Skeletal muscle cell (primary cell): ENCODE measurements at places on chromosomes 7 and 10.

- DNase-seq: no peak
Observed at GRCh38 chr10:22764639-22765038, 50.3 kb upstream of the PIP4K2A start.

DNA sequence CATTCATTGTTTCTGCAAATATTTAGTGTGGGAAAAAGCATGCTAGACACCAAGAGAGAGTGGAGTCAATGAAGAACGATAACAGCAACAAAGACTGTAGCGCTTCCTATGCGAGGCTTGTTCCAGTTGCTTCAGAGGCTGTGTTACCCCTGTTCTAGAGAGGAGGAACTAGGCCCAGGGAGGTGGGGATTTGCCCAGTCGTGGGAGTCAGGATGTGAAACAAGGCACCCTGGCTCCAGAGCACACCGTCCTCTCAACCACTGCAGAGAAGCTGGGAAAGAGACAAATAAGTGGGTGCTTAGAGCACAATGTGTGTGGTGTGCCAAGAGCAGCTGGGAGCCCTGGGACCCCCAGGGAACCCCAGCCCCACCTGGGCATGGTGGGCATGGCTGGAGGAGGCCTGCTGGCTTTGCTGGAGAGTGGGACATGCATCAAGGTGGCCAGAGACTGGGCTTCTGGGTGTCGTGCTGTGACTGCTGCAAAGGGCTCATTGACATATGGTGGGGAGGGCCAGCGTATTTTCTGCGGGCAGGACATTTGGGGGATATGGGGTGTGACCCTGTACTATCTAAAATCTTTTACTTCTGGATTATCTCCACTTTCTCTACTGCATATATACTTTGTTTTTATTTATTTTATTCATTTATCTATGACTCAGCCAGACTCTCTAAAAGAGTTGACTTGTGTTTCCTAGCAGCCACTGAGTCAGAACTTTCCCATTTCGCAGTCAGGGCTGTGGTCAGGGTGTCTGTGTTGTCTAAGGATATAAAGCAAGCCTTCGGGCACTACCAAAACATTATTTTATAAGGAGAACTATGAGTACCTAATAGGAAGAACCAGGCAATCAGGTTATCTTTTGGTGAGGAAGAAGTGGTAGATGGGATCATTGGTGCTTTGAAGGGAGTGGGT lies 95.4 kb downstream of the TCF7L2 start:
- peak; percentile 71 for DNase-seq

GRCh38 chr10:103969857-103970627 lies 3.1 kb downstream of the SLK start:
- no peak for DNase-seq

DNA sequence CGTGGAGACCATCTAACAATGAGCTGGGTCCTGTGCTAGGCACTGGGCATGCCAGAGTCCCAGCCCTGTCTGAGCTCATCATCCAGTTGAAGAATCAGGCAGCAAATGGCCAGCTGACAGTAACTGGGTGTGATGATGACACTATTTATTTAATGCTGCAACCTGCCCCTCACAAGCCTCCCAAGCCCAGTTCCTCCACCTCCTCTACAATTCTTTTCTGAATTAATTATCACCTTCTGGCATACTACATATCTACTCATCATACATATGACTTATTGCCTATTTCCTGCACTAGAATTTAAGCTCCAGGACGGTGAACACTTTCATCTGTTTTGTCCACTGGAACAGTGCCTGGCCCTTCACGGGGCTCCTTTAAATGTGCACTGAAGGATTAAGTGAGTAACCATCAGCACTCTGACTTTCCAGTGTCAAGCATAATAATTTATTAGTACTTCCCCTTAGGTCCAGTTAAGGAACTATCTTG lies 96.7 kb upstream of the LAMB4 start:
- DNase-seq: no peak

DNA sequence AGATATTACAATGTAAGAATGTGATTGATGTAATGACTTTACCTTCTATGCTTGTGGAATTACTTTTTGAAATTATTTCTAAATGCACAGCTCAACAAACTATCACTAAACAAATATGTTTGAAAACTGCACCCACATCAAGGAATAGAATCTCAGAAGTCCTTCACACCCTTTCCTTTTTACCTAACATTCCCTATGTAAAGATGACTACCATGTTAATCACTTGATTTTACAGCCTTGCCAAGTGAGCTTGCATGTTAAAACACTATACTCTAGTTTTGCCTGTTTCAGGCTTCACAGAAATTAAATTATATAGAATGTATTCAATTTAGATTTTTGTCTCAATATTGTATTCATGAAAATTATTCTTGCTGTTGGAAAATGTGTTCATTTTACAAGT lies 1169.4 kb upstream of the CELF2 start:
- no peak for DNase-seq

- no peak for DNase-seq
Observed at GRCh38 chr10:104103956-104104355, 18.0 kb upstream of the SFR1 start.

DNA sequence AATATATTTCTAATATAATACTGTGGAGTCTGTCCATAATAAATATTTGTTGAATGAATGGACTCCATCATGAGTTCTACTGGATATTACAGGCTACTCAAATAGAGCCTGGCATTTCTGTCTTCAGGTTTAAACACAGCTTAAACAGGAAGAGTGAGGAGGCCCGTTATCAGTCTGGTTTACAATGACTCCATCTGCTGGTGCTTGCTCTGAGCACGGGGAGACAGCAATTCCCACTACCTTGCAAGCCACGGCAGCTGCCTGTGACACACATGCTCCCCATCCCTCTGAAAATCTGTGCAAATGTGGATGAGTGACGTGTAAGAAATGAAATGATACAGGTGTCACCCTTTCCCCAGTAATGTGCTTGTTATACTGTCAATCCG lies 293.5 kb upstream of the IMMP2L start:
- DNase-seq: no peak

DNA sequence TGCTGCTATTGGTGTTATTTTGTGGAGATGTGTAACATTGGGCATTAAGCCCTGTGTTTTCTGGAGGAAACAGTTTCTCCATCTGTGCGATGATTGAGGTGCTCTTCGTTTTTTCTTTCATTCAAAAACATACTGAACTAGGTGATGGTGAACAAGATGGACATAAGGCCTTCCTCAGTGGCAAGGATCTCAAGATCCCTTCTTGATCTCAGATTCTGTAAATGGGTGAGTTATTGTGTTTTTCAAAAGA lies 759 bp upstream of the ELAPOR2 start:
- no peak for DNase-seq

DNA sequence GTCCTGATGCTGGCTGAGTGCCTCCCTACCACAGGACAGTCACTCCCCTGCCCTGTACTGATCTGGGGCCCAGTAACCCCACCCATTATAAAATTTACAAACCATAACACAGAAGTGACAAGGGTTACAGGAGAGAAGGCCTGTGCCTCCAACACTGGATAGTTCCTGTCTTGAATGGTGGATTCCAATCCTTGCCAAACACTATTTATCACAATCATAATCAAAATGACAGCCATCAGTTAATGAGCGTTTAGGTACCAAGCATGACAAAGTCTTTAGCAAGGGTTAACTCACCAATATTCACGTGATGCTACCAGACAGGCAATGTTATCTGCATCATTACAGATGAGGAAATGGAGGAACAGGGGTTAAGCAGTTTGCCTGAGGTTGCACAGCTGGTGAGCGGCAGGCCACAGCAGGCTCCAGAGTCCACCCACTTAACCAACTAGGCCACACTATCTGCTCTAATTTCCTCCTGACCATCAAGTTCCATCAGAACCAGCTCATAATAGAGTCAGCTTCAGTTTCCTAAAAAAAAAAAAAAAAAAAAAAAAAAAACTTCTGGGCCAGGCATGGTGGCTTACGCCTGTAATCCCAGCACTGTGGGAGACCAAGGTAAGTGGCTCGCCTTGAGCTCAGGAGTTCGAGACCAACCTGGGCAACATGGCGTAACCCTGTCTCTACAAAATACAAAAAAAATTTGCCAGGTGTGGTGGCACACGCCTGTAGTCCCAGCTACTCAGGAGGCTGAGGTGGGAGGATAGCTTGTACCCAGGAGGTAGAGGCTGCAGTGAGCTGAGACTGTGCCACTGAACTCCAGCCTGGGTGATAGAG lies 14.2 kb downstream of the PDLIM1 start:
- no peak for DNase-seq

DNA sequence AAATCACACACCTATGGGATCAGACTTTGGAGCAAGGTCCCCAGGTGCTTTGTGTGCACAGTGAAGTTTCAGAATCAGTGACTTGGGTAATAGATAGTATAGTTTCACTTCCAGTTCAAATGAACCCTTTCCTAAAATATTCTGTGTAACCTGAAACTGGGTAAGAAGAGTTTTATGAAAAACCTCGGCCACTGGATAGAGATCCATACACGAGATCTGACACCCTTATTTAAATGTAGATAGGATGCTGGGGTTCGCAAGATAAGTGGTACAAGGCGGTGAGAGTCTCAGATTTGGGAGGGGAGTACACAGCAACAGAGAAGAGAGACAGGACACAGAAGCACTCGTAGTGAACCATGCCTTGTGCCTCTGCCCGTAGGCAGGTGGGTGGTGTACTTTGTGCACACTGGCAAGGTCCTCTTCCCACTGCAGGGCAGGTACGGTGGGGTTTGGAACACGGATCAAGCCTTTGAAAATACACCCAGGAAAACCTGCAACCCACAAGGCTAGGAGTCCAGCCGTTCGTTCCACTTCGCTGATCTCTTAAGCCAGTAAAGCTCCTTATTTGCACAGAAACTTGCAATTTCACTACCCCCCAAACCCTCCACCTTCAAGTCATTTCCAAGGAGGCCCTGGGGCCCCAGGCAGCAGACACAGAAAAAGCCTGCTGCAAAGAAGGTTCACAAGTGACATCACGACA lies 162.8 kb downstream of the USP6NL start:
- DNase-seq: no peak

DNA sequence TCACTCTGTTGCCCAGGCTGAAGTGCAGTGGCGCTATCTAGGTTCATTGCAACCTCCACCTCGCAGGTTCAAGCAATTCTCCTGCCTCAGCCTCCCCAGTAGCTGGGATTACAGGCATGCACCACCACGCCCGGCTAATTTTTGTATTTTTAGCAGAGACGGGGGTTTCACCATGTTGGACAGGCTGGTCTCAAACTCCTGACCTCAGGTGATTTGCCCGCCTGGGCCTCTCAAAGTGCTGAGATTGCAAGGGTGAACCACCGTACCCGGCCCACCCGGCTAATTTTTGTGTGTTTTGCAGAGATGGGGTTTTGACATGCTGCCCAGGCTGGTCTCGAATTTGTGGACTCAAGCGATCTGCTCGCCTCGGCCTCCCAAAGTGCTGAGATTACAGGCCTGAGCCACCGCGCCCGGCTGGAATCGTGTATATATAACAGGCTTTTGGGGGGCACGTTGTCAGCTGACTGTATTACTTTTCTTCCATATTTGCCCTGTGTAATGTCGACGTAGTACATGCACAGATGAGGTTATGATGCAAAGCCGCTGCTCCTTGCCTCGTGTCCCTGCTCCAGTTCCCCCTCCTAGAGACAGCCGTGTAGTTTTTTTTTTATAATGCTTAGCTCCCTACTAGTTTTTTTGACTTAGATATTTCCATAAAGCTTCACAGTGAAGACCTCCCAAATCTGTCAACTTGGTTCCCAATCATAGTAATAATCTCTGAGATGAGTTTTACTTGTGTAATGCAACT lies 883 bp upstream of the TRA2A start:
- DNase-seq: no peak

DNA sequence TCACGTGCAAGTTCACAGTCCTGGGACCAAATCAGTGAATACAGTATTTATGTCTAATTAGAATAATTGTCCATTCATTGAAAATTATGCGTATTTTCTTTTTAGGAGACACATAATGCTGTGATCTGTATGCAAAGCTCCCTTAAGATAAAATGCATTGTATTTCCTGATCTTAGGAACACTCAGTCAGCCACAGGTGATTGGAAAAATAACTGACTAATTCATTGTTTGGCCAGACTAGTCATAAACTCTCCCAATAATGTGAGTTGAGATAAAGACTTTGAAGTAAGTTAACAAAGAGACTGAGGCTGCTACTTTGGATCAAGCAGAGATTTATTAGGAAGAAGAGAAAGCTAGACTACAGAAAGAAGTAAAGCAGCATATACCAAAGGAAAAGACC lies 182.2 kb downstream of the GNAI1 start:
- DNase-seq: no peak

DNA sequence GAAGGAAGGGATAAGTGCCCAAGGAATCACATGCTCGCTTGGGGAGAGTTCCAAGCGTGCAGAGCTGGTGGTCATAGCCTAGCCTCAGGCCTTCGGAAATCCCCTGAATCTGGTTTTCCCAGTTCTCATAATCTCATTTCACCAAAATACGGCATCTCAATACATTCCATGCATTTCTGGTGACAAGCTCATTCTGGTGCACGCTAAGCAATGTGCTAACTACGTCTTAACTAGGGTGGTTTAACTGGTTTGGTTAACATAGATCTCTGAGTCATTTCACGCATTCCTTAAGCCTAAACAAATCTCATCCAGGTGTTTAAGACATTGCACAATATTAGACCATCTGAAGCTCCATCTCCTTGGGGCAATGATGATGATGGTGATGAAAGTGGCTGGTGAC lies 72.9 kb upstream of the STEAP1B start:
- no peak for DNase-seq

DNA sequence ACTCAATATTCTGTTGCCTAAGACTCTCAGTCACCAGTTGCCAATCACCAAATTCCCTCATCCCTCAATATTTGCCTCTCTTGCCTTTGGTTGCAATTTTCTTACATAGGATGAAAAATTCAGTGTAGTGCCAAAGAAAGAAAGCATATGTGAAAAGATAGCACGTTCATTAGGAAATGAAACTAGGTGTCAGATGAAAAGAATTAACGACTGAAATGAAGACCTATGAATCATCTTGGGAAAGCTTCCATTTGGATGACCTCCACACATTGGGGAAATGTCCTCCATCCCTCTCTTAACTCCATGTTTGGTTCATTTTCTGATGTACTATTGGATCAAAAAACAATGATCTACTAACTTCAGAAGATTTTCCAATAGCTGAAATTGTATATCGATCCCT lies 145.1 kb upstream of the MEOX2 start:
- DNase-seq: no peak

DNA sequence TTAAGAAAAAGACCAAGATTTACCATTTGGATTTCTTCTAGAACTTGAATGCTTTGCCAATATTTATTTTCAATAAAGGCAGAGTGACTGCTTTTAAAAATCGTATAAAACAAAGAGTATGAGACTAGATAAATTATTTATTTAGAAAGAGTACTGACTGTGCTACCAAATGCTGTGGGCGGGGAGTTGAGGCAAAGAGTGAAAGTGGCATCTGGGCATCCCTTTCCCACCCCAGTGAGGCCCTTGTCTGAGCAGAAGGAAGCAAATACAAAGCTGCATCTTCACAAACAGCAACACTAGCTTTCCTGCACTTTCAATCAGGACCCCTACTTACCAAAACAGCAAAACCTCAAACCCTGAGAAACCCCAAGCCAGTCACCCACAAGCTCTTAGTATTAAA lies 34.9 kb downstream of the ITGB1 start:
- DNase-seq: no peak

DNA sequence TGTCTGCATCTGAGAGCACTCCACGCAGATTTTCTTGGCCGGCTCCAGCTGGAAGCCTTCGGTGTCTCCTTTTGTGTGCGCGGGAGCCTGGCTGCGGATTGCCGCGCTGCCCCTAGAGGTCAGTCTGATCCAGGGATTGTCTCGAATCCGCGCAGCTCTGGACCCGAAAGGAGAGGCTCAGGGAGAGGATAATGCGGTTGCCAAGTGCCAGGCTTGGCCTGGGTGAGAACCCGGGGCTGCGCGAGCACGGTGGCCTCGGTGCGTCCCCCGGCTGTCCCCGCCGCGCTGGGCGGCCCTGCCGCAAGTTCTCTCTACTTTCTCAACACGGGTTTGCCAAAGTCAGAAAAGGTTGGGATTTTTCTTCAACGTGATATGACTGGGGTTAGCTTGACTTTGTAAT lies 140.9 kb downstream of the ADCYAP1R1 start:
- no peak for DNase-seq
